GM13977 (cell line): ENCODE measurements at places on chromosomes 4 and X.

GRCh38 chrX:21926527-21927278, 13.8 kb upstream of the SMS start:
- DNase-seq: no peak

DNA sequence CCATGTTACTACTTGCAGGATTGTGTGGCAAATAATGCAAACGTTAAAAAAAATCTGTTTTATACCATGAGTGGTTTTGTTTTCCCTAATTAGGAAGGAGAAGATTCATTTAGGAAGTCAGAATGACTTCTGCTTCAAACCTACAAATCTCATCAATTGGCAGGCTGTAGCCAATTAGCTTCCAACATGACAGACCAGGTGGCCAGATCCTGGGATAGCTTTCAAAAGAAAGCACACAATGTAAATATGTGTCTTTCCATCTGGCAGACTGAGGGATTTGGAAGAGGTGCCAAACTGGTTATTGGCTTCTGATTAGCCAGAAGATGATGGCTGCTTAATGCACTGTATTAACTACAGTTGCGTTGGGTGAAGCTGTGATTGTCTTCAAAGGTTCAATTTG, 432.8 kb downstream of the ANKRD50 start:
- no peak for DNase-seq

- no peak for DNase-seq
These were observed 108.3 kb downstream of the CLNK start for GRCh38 chr4:10576236-10576635.

- DNase-seq: no peak
These were observed 41.5 kb upstream of the ZXDA start for GRCh38 chrX:57951666-57952319.

DNA sequence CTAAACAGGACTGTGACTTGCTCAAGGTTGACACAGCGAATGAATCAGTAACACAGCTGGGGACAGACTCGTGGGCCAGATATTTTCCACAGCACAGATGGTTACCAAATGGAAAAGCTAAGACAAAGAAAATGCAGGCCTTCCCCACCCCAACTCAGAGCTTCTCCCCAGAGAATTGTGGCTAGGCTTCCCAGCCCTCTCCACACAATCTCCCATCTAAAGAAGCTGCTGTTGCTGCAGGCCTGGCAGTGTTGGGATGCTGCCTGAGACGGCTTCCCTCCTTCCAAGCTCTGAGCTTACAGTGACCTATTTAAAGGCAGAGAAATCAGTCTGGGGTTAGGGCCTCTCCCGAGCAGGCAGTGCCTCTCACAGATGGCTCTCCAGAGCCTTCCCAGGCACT, 46.5 kb upstream of the PGRMC1 start:
- no peak for DNase-seq

GRCh38 chrX:40152741-40153344, 55.1 kb upstream of the BCOR start:
- no peak for DNase-seq
